ENCODE measurements at places on chromosomes 11 and 22.

DNA sequence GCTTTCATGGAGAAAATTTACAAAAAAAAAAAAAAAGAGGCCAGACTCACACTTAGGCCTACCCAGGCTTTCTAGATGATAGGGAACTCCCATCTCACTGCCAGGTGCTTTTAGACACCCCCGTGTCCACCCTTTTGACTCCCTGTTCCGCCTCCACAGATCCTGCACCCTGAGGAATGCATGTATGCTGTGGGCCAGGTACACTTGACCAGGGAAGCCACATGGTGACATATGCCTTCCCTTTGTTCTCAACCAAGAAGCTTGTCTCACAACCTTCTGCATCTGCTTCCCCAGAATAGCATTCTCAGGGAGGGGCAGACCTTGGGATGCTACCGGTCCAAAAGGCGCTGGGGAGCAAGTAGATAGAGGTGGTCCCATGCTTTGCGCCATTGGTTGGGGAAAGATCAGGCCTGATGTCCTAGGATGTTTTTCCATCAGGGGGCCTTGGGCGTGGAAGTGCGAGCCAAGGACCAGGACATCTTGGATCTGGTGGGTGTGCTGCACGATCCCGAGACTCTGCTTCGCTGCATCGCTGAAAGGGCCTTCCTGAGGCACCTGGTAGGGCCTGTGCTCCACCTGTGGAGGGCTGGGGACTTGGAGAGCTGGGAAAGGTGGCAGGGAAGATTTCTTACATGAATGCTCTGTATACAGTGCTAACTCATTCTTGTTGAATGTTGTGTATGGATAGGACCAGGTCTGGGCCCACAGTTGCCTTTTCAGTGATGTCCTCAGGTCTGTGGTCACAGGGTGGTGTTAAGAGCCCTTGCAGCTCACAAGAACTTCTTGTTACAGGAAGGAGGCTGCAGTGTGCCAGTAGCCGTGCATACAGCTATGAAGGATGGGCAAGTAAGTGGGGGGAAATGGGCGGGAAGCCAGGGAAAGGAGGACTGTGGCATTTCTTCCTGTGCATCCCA, 7.5 kb downstream of the HMBS start:
- no peak for DNase-seq

GRCh38 chr11:12123273-12123672, 12.9 kb downstream of the MICAL2 start:
- DNase-seq: no peak

GRCh38 chr11:60981515-60981914, 10.0 kb downstream of the CD6 start:
- no peak for DNase-seq

- no peak for DNase-seq
These were observed 17.6 kb downstream of the ALG12 start for GRCh38 chr22:49900441-49901230.

DNA sequence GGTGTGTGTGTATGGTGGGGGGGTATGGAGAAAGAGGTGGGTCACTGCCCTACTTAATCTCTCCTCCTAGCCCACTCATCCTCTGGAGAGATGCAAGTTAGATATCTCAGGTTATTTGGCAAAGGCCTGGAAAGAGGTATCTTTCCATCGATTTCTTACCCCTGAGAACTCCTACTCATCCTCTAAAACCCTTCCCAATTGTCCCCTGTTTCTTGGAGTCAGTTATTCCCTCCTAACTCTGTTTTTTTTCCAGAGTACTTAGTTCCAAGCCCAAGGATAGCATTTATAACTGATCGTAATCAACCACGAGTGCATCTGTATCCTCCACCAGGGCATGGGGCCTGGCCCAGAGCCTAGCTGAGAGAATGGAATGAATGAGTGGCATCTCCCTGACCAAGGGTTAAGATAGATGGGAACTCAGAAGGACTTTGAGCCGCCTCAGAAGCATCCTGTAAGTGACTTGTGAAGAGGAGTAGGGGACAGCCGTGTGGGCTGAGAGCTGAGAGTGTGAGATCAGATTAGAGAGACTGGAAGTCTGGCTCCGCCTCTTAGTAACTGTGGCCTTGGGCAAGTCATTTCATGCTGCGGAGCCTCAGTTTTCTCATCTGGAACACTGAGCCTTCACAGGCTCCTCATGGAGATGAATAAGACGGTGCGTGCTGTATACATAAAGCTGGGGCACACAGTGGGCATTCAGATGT, 16.2 kb downstream of the CD6 start:
- DNase-seq: no peak

GRCh38 chr22:32317524-32317923, 40.1 kb upstream of the RFPL3 start:
- DNase-seq: no peak

DNA sequence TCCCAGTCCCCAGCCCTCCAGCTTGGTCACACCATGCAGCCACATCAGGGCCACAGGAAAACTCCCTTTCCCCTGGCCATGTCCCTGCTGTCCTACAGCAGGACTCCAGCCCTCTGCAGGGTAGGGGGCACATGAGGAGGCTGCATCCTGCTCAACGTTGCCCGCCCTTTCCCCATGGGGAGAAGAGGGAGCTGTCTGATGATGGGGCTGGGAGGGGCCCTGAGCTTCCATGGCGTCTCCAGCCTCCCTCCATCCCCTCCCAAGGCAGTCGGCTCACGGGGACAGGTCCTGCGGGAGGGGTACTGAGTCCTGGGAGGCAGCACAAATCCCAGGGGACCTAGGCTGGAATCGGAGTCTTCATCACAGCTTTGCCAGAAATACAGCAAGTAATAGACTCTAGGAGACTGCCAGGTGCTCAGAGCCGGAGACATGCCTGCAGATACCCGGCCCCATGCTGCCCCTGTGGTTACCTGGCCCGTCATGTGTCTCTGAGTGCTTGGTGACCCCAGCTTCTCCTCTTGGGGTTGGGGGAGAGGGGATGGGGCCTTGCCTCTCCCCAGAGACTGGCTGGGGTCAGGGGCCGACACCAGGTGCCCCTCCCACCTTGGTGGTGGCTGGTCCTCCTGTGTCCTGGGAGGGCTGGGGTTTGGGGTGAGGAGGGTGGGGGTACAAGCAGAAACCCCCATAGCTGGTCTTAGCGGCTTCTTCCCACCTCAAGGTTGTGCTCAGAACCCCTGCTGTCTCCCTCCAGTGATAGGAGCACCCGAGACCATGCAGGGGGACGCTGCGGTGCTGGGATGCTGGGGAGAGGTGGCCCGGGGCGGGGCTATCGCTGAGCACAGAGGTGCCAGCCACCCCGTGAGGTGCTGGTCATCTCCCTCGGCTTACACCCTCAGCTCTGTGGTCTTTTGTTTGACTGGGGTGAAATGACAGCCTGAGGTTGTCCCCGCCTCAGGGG, 2.3 kb downstream of the MRGPRE start:
- DNase-seq: no peak

GRCh38 chr11:3046190-3046589, 11.0 kb downstream of the CARS1 start:
- no peak for DNase-seq

DNA sequence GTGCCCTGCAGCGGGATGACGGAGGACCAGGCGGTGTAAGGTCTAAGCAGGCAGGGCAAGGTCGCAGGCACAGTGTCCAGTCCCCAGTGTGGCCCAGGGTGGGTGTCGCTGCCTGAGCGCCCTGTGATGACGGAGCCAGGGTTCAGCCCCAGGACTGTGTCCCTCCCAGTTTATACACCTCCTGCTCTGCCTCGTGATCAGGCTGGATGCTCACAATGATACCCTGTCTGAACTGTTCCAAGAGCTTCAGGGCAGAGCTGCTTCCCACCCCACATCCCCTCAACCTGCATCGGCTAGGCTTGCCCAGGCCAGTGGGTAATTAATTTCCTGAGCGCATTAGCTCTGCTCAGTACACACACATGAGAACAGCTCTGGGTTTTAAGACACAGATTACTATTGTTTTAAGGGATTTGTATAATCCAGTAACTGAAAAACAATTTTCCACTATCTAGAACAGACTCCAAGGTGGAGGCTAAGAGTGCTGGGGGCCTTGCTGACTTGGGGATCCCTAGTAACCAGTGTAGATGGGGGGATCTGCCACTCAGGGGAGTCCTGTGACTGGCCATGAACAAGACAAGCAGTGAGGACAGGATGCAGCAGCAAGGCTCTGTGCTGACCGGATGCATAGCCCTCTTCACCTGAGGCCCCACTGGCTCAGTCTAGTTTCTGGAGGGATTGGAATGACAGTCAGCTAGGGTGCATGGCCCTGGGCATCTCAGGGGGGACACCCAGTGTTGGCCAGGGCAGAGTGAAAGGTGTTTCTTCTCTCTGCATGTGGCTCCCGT, 34.1 kb downstream of the GNAZ start:
- no peak for DNase-seq

- no peak for DNase-seq
These were observed 1378.9 kb downstream of the TBC1D22A start for GRCh38 chr22:48141301-48141700.

GRCh38 chr11:103659743-103660142, 376.7 kb upstream of the DDI1 start:
- no peak for DNase-seq

GRCh38 chr11:43021466-43021865, 290.3 kb upstream of the API5 start:
- no peak for DNase-seq

DNA sequence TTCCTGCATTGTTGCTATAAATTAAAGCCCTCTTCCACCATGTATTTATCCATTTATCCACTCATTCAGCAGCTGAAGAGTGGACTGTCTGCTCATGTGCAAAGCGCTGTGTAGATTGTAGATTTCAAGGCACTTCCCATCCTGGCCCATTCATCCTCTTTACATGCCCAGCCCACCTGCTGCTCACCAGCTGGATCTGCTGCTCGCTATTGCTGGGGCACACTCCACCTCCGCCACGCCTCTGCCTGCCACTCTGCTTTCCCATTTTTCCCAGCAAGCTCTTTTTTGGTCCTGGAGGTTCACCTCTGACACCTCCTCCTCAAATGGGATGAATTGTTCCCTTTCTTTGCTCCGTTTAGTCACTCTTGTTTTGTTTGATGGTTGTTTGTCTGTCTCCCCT, 48.3 kb downstream of the CEP164 start:
- DNase-seq: no peak

DNA sequence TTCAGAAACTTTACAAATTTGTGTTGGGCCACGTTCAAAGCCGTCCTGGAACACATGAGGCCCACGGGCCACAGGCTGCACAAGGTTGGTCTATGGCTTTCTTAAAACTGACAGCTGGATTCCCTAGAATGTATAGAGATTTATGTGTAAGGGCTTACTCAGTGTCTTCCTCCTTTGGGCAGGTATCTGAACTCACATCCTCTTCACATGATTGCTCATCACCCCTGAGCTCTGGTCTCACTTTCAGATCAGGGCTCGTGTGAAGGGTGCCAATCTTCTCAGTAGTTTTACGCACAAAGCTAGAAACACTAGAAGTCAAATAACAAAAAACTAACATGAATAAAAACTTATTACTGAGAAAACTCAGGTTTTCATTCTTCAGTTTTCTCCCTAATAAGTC, 27.1 kb downstream of the HPS5 start:
- no peak for DNase-seq

- no peak for DNase-seq
These were observed 52.3 kb downstream of the RASSF10 start for GRCh38 chr11:13061294-13061990.

- no peak for DNase-seq
These were observed 118.1 kb downstream of the BBOX1 start for GRCh38 chr11:27158456-27159334.

GRCh38 chr11:74611369-74611861, 19.0 kb downstream of the POLD3 start:
- no peak for DNase-seq

DNA sequence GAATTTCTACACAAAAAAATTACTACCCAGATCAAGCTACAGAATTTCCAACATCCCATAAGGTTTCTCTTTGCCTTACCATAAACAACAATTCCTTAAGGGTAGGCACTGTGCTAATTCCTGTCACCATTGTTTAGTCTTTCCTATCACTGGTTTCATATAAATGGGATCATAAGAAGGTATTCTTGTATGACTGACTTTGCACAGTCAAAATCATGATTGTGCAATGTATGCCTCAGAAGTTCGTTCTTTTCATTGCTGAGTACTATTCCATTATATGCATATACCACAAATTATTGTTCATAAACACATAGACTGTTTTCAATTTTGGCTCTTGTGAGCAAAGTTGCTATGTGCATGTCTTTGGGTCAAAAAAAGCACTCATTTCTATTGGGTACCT, 611.6 kb upstream of the CADM1 start:
- no peak for DNase-seq

DNA sequence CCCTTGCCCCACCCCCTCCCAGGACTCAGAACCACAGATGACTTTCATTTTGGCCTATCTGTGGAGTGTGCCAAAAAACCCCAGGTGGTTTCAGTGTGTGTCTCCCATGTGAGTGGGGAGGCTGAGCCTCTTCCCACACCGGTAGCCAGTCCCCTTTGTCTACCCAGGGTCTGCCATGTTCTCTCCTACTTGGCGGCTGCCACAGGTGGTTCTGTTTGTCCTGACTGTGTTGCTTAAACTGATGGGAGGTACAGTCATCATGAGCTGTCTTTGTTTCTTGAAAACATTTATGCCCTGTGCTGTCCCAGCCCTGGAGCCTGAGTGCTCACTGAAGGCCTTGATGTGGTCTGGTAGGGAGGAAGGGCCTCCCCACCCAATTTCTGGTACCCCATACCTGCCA, 39.7 kb upstream of the SUSD2 start:
- DNase-seq: no peak

GRCh38 chr11:125990244-125990643, 44.4 kb downstream of the VSIG10L2 start:
- DNase-seq: no peak

DNA sequence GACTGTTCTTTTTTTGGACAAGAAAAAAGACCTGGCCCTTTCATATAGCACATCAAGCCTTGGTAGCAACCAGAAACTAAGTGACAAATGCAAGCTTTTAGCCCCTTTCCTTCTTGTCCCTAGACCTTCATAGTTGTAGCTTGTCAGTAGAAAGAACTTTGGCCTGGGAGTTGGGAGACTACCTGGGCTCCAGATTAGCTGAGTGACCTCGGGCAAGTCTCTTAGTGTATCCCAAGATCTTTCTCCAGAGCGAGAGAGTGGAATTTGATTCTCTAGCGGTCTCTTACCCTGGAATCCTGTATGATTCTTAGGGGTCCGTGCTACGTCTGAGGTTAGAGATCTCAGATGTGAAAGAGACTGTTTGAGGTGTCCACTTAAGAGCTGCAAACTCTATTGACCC, 59.0 kb downstream of the ZNRF3 start:
- DNase-seq: no peak

- DNase-seq: no peak
These were observed 34.4 kb upstream of the RASD2 start for GRCh38 chr22:35506259-35506570.

- DNase-seq: no peak
These were observed 229.0 kb downstream of the TMEM135 start for GRCh38 chr11:87266751-87267150.

- DNase-seq: no peak
These were observed 2.5 kb downstream of the OSBPL5 start for GRCh38 chr11:3162410-3163240.

DNA sequence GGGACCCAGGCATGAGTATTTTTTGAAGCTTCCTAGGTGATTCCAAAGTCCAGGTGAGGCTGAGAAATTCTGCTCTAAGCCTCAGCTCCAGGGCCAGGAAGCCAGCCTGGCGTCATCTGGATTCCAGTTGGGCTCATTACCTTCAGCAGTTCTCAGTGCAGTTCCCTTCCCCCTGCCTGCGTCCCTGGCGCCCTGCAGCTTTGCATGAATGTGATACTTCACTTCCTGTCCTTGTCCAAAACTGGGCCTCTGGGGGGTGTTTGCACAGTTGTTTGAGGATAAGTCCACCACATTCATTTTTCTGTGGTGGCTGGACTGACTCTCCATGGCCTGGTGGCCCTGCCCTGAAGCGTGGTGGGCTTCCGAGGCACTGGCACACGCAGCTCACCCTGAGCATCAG, 98.1 kb downstream of the TENM4 start:
- DNase-seq: no peak

GRCh38 chr22:24440270-24440717, 12.9 kb downstream of the ADORA2A start:
- no peak for DNase-seq
